ENCODE measurements at places on chromosomes 1 and 21.

DNA sequence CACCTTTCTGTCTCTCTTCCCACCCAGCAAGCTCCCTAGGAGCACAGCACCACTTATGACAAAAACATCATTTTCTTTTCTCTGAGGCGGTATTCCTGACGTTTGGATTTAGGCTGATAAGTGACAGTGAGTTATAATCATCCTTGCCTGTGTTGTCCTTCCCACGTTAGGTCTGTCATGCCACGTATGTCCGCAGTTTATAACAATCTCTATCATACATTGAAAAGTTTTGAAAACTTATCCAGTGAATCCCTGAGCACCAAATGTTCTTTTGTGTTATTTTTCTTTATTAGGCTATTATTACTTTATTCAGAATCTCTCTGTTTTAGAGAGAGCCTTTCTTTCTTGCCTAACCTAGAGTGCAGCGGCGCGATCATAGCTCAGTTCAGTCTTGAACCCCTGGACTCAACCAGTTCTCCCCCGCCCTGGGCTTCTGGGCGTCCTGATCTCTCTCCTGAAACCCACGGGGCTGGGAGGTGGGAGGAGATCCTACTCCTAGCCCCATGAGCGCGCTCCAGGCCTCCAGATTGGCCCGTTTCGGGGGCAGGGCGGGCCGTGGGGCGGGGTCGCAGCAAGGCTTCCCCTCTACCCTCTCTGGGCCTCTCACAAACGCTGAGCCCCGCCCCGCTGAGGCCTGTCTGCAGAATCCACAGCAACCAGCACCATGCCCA is at the start of gene GSTM2:
TSS of gene GSTM2 (plus strand) at position 606 of the 671 bp plus-strand sequence. CDS start at position 665, 59 bp downstream.
- DNase-seq: peak; percentile 26

- DNase-seq: no peak
Observed at GRCh38 chr1:32142446-32143301, 34.8 kb downstream of the KPNA6 start.

GRCh38 chr1:240701412-240701811 is 89.5 kb upstream of the GREM2 start:
- no peak for DNase-seq

GRCh38 chr1:78911956-78912880 is 94.3 kb downstream of the ADGRL4 start:
- DNase-seq: no peak

- no peak for DNase-seq
Observed at GRCh38 chr21:41560661-41561158, 52.8 kb upstream of the TMPRSS2 start.

DNA sequence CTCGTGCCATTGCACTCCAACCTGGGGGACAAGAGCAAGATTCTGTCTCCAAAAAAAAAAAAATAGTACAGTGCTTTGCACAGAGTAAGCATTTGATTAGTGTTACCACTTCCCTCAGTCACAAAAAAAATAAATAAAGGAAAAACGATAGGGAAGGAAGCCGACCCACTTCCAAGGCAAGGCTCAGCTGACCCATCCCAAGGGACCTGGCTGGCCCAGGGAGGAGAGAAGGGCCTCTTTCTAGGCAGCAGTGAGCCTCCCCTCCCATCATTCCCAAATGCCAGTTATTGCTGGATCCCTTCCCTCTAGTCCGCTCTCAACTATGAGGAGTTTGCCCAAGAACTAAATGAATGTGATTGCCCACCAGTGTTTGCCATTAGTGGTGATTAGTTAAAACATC is 77.8 kb downstream of the TMEM53 start:
- DNase-seq: no peak

GRCh38 chr1:208531003-208531750 is 287.0 kb upstream of the PLXNA2 start:
- no peak for DNase-seq

DNA sequence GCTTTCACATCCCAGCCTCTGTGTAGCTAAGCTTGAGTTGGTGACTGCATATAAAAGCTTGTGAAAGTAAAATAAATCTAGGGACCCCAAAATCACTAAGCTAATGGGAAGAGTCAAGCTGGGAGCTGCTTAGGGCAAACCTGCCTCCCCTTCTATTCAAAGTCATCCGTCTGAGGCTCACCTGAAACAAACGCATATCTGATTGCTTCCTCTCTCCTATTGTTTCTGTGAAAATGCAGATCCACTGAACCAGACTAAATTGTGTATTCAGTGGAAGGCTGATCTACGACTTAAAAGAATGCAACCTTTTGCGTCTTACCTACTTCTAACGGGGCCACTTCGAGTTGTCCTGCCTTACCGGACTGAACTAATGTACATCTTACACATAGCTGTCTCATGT is 70.3 kb downstream of the LTN1 start:
- no peak for DNase-seq

- peak; percentile 62 for DNase-seq
Observed at GRCh38 chr1:167935216-167936067, 1.0 kb upstream of the DCAF6 start.

- no peak for DNase-seq
Observed at GRCh38 chr1:205182930-205183329, 28.6 kb downstream of the DSTYK start.

- DNase-seq: peak; percentile 87
Observed at GRCh38 chr1:193479187-193479586, 292.8 kb upstream of the B3GALT2 start.

DNA sequence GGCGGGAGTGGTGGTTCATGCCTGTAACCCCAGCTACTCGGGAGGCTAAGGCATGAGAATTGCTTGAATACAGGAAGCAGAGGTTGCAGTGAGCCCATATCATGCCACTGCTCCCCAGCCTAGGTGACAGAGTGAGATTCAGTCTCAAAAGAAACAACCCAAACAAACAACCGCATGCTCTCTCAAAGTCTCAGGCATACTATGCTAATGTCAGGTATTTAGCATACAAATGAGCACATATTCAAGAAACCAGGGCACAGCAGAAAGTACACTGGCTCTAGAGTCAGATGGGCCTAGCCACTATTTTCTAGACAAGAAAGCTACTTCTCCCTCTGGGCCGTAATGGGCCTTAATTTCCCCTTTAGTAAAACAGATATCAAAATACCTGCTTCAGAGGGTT is 55.0 kb downstream of the ELAVL4 start:
- no peak for DNase-seq

- DNase-seq: no peak
Observed at GRCh38 chr1:248892590-248892989, 13.4 kb upstream of the PGBD2 start.

GRCh38 chr1:159612211-159612885 is 24.7 kb downstream of the APCS start:
- no peak for DNase-seq

DNA sequence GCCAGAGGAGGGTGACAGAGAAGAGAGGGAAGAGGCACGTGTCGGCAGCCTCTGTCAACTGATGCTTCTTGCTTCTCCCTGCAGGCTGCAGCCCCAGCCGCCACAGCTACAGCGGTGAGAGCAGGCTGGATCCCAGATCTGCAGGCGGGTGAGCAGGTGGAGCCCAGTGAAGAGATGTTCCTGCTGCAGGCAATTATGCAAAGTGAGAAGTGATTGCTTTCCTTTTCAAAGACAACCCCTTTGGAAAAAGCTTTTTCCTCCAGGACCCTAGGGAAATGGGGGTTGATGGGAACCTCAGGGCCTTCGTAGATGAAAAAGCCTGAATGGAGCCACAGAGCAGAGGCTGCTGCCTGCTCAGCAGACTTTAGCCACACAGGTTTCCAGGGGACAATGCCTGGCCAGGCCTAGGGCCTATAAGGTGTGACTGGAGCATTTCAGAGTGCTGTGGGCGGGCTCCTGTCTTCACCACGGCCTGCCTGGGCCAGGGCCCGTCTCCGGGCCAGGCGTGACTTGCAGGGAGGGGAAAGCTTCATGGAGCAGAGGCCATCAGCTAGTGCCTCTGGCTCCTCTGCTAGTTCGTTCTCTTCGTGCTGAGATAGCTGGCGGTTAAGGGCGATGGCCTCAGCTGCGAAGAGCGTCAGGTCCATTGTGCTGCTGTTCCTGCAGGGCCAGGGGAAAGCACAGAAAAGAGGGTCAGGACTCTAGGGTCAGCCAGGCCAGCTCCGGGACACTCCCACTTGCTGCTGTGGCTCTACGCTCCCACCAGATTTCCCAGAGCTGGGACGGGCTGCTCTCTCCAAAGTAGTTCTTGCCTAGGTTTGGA is 6.9 kb upstream of the KNCN start:
- DNase-seq: no peak

DNA sequence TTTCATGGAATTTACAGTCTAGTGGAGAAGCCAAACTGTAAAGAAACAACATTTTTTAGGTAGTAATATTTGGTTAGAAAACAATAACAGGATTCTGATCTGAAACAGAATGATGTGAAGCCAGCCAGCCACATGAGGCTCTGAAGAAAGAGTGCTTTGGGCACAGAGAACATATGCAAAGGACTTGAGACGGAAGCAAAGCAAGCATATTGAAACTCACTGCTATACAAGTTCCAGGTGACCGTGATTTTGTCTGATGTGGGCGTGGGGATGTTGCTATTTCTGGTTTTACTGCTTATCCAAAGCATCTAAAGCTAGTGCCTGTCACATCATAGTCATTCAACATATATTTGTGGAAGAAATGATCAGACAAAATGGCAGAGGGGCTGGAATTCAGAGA is 14.7 kb downstream of the CRP start:
- DNase-seq: no peak

GRCh38 chr1:14522926-14523241 is 75.6 kb upstream of the KAZN start:
- no peak for DNase-seq

DNA sequence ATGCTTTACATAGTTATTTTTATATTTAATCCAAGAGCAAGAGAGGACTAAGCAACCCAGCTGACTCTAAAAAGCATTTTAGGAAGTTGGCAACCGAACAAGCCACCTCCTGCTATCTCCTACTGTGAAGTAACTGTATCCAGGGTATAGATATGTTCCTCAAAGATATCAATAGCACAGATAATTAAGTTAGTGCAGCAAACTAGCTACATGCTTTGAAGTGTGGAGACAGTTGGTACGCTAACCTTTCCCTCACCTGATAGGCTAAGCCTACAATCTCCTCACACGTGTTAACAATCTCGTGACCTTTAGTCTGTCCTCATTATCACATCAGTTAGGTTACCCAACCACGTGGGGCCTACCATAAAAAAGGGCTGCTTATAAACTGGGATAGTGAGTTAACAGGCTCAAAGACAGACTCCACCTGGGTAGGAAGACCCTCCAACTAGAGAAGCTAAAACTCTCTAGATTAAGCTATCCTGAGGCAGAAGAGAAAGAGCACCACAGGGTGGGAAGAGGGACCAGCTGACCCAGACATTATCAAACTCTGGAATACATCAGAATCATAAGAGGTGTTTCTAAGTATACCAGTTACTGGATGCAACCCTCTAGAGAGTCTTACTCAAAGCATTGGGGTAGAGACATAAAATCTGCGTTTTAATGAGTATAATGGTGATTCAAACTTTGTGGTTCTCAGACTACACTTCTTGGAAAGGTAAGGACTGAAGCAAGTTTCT is 340.1 kb upstream of the ESRRG start:
- no peak for DNase-seq

DNA sequence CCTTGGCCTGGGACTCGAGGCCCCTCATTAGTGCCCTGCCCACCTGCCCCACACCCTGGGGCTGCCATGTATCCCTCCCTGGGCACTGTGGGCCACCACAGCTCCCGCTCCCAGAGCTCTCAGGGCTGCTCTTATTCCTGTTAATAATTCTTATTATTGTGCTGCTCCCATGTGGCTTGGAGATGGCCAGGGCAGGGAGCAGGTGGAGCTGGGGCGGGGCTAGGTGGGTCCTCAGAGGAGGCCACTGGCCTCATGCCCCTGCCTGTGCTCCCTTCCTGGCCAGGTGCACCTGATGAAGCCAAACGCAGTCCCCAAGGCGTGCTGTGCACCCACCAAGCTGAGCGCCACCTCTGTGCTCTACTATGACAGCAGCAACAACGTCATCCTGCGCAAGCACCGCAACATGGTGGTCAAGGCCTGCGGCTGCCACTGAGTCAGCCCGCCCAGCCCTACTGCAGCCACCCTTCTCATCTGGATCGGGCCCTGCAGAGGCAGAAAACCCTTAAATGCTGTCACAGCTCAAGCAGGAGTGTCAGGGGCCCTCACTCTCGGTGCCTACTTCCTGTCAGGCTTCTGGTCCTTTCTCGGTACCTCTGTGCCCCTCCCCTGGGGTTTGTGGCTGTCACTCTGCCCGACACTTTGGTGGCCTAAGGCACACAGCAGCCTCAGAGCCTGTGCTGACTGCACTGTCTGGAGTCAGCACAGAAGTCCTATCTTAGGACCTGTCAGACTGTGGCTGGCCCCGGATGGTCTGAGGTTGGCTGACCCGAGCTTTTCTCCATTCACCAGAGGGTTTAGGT is 34.1 kb downstream of the BMP8A start:
- DNase-seq: peak; percentile 89

- peak; percentile 63 for DNase-seq
Observed at GRCh38 chr1:117368116-117369108, 1.2 kb downstream of the MAN1A2 start.

GRCh38 chr21:36486246-36486645 is 6.3 kb upstream of the CLDN14 start:
- no peak for DNase-seq

- DNase-seq: no peak
Observed at GRCh38 chr1:226730071-226730470, 9.0 kb downstream of the ITPKB start.

DNA sequence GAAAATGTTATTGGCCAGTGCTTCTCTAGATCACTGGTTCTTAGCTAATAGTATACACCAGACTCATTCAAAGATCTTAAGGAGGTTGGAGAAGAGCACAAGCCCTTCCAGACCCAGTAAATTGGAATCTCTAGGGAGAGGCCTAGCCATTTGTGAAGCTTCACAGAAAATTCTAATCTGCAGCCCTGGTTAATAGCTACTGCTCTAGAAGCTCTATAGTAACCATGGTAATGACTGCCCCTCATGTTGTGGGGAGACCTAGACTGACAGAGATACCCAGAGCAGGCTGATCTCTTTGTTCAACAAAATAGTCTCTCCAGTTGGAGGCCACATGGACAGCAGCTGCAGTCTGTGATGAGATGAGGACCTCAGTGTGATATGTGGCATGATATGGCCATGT is 31.7 kb downstream of the ARID1A start:
- DNase-seq: no peak

DNA sequence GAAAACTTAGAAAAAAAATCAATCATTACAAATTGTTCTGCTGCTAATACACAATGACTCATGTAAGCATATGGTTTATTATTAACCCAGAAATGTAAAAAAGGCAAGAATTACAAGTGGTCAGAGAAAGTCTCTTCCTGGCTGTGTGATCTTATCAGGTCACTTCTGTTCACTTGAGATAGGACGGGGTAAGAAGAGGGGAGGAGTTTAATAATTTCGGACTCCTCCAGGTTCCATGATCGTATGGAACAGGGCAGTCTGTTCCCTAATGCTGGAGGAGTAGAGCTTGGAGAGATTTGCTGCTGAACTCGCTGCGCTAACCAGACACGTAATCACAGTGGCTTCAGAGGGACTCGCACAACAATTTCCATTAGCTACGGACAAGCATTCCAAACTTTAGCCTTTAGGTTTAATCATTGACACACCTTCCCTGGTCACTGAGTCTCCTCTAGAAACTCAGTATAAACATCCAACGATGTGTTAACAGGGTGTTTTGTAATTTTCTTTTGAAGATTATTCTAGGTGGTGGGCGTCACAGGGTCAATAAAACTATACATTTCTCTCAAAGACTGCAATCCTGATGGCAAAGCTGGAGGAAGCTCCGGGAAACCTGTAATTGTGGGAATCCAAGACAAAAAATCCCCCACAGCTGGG is 1.3 kb downstream of the CRYZ start:
- DNase-seq: no peak

GRCh38 chr1:30748098-30748698 is 9.4 kb downstream of the LAPTM5 start:
- DNase-seq: no peak
